ENCODE measurements at places on chromosomes 3 and 15. TPM values are rescaled to one million over a fixed set of nuclear protein-coding genes. Genes with fewer than 3 reads are reported as not detected.
A peak's percentile ranks its signal among the peaks of the same experiment; 100 is the strongest.

CDCP1 gene
- 1.2 TPM for polyA plus RNA-seq

GPR27 gene
- 8.7 TPM for polyA plus RNA-seq

UQCRC1 gene
- 269 TPM for polyA plus RNA-seq

CHMP2B gene
- 56.9 TPM for polyA plus RNA-seq

KAT2B gene
- 29.9 TPM for polyA plus RNA-seq

B3GALNT1 gene
- polyA plus RNA-seq = 41.8 TPM

FEZF2 gene
- not detected for polyA plus RNA-seq

DNA sequence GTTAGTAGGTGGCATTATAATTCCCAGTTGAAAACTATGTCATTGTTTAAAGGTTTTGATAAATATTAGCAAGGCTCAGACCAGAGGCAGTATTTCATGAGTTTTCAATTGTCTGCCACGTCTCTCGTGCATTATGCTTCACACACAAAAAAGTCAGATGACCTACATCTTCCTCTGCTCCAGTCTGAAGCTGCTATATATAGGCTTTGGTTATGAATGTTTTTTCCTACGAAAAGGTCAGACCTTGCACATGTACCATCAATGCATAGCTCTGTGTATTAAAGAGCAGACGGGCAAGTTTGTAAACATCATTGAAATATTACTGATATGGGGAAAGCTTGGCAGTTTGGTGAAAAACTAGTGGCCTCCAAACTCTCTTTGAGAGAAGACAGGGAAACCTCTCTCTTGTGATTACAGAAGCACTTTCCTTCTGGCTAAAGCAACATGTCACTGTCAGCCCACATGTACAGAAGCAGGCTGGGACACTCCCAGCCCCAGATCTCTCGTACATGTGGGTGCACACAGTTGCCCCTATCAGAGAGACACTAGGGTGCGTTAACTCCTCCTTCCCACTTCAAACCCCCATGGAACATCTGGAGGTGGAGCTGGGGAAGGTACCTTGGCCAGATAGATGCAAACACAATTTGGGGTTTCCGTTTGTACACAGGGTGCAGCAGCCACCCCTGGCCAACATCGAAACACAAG, 184.0 kb upstream of the BCL6 start:
- no peak for DNase-seq

- no peak for DNase-seq
Observed at GRCh38 chr15:21270474-21270873, 169.8 kb downstream of the POTEB3 start.

DNA sequence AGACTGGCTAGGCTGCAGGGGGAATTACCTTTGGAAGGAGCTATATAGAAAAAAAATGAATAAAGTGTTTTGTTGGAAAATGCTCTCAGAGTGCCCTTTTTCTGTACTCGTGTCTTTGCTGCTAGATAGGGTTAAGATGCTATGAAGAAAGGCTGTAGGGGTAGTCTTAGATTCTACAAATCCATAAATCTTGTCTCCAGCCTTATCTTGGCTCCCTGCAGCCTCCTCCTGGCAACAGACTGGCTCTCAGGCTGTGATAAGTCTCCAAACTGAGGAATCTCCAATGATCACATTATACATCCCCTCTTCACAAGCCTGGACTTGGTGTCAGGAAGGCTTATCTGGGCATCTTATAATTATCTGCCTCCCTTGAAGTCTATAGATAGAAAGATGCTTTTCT, 9.3 kb downstream of the LPCAT4 start:
- no peak for DNase-seq

DNA sequence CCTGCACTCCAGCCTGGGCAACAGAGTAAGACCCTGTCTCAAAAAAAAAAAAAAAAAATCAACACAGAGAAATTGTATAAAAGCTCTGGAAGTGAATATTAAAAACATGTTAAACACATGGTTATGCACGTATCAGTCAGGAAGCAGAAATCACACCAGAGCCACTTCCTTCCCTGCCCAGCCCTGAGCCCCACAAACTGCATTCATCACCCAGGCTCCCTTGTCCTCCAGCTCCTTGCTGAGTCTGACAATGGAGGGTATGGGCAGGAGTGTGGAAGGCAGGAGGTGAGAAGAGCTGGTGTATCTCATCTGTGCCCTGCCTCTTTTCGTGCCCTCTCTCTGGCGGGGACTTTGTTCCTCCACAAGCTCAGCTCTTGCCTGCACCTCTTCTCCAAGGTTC, 12.1 kb upstream of the LOXL1 start:
- DNase-seq = no peak

GRCh38 chr3:147407114-147407497, 763 bp upstream of the ZIC4 start:
- DNase-seq = no peak

GRCh38 chr3:195450731-195451229, 8.0 kb upstream of the ACAP2 start:
- DNase-seq = peak; percentile 28

- DNase-seq = no peak
Observed at GRCh38 chr3:99094606-99095005, 193.1 kb upstream of the DCBLD2 start.

- DNase-seq = no peak
Observed at GRCh38 chr3:195258449-195259153, 12.4 kb downstream of the XXYLT1 start.

DNA sequence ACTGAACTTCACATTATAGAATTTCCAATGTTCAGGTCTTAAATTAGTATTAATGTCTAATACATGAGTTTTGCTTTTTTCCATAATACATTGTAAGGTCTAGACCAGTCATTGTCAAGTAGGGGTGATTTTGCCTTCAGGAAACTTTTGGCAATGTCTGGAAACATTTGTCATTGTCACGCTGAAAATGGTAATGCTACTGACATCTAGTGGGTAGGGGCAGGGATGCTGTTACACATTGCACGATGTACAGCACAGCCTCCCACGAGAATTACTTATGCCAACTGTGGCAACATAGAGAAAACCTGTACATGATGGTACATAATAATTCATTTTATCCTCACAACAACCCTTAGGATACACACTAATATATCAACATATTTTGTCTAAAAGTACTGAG, 384.1 kb downstream of the CADM2 start:
- DNase-seq = no peak

GRCh38 chr3:159502986-159503385, 485.6 kb upstream of the IL12A start:
- no peak for DNase-seq

DNA sequence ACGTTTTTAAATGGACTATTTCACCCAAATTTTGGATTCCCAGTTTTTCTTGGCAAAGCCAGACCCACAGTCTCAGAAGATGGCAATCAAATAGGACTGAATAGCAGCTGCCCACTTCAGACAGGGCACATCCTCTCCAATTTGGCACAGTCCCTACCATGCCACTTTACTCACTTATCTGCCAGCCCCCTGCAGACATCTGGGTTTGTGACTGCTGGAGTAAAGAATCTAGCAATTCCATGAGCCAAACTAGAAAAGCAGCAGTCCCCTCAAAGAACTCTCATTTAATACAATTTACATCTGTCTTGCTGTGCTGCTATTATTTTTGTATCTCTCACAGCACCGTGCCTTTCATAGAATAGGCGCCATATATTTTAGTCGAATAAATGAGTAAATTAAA, 16.0 kb upstream of the LRRN1 start:
- no peak for DNase-seq

GRCh38 chr3:15271785-15272381, 60.5 kb downstream of the SH3BP5 start:
- no peak for DNase-seq

GRCh38 chr3:128276146-128276435, 122.8 kb downstream of the EEFSEC start:
- DNase-seq = no peak

- no peak for DNase-seq
Observed at GRCh38 chr15:52556524-52557273, 12.1 kb downstream of the ARPP19 start.

DNA sequence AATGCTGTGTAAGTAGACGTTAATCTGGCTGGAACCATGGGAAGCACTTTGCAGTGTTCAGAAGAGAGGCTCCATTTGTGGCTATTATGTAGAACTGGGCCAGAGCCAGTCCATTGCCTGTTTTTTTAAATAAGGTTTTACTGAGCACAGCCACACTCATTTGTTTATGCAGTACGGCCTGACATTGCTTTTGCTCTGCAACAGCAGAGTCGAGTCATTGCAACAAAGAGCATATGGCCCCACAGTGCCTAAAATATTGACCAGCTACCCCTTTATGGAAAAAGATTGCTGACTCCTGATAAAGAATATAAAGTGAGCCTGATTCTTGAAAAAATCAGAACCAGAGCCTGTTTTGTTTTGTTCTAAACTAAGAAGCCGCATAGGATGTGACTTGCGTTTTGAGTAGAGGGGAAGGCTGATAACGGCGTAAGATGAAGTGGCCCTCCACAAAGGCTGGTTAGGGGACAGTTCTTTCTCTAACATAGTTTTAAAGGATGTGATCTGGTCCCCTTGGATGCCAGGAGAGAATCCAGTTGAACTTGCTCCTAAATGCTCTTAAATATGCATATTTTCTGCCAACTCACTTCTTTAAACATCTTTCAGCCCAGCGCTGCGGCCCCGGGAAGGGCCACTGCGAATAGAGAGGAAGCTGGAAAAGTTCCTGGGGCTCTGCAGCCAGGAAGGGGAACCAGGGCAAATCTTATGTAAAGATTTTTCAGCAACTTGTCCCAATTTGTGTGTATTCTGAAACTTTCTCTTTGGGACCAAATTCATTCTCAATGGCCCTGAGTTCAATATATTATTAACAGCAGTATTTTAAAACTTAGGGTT, 64.5 kb downstream of the GLDN start:
- no peak for DNase-seq

DNA sequence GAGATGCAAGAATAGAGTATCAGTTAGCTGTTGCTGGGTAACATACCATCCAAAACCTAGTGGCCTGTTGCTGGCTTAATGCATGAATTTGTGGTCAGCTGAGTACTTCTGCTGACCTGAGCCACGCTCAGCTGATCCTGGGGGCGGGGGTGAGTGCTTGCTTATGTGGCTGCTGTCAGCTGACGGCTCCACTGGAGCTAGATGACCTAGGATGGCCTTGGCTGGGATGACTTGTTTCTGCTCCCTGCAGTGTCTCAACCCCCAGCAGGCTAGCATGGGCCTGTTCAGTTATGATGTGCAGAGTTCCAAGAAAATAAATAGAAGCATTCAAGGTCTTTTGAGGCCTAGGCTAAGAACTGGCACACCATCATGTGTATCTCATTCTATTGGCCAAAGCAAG, 63.9 kb downstream of the FBLN2 start:
- no peak for DNase-seq

GRCh38 chr15:76865548-76865991, 39.6 kb downstream of the SCAPER start:
- DNase-seq = no peak

- DNase-seq = no peak
Observed at GRCh38 chr3:188950832-188951489, 220.8 kb upstream of the TPRG1 start.

- DNase-seq = no peak
Observed at GRCh38 chr3:193824365-193824764, 231.4 kb downstream of the OPA1 start.

DNA sequence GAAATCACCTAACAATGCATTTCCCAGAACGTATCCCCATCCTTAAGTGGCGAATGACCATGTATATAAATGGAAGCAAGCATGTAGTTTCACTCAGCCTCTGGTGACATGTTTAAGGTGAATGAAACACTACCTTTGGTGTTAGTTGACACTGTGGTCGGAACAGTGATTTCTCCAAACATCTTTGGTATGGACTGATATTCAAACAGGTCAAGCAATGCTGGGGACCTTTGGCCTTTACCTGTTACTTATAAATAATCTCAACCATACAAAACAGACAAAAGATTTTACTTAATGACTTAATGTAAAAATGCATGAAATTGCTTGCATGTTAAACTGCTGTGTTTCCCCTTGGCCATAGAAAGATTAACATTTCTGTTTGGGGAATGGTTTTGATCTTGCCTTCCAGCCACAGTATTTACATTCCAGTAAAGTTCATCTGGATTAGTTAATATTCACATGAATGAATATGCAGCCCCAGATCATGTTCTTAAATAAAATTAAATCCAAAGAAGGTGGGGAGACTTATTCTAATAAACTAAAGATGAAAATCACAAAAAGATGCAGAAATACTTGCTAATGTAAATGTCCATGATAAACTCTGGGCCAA, 74.4 kb upstream of the HES1 start:
- DNase-seq = no peak

DNA sequence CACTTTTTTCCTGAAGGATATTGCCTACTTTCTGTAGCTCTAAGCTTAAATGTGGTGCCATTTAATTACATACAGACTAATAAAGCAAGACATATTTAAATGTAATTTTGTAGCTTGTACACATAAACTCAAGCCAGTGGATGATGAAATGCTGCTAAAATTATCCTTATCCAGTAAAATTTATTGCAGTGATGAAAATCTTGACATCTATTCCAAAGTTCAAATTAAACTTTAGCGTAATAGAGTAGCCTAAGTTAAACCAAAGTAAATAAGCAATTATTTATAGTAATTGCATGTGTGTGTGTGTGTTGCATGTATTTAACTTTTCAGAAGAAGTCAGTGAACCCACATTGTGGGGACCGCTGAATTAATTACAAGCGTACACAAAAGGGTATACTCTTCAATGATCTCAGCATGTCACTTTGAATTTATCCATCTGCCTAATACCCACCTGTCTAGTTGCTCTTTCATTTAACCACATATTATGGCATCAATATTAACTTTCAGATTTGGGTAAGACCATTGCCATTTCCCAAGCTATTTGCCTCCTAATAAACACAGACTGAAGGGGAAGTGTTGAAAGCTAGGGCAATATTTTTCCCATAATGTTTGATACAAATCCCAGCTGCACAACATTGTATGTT, 85.0 kb downstream of the MECOM start:
- DNase-seq = no peak

DNA sequence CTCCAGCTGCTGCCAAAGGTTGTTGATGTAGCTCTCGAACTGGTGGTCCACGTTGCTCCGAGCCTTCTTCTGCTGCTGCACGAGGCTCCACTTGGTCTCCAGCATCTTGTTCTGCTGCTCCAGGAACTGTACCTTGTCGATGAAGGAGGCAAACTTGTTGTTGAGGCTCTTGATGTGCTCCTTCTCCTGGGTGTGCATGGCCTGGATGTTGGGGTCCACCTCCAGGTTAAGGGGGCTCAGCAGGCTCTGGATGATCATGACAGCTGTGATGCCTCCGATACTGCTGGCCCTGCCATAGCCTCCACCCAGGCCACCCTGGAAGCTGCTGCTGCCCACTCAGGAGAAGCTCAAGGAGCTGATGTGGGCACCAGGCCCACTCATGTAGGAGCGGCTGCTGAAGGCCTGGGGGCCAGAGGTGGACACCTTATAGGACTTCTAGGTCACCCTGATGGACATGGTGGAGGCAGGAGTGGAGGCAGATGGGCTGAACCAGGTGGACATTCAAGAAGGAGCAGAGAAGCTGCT, 14.9 kb upstream of the PSTPIP1 start:
- DNase-seq = no peak
